ENCODE measurements at places on chromosomes 1 and 21.

DNA sequence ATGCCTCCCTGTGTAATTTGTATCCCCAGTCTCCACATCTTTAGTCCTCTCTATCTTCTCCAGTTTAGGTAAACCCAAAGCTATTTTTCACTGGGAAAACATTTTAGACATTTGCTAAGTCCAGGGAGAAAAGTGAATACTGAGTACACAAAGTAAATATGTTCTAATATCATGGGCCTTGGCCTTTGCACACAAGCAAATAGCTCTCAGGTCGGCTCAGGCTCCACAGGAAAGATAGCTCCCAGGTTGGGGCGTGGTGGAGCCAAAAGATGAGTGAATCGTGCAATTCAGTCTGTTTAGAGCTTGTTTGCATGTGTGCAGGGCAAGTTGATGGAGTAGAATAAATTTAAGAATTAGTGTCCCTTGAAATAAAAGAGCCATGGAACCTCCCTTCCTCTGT is 7.9 kb downstream of the RGSL1 start:
- DNase-seq, result no peak

DNA sequence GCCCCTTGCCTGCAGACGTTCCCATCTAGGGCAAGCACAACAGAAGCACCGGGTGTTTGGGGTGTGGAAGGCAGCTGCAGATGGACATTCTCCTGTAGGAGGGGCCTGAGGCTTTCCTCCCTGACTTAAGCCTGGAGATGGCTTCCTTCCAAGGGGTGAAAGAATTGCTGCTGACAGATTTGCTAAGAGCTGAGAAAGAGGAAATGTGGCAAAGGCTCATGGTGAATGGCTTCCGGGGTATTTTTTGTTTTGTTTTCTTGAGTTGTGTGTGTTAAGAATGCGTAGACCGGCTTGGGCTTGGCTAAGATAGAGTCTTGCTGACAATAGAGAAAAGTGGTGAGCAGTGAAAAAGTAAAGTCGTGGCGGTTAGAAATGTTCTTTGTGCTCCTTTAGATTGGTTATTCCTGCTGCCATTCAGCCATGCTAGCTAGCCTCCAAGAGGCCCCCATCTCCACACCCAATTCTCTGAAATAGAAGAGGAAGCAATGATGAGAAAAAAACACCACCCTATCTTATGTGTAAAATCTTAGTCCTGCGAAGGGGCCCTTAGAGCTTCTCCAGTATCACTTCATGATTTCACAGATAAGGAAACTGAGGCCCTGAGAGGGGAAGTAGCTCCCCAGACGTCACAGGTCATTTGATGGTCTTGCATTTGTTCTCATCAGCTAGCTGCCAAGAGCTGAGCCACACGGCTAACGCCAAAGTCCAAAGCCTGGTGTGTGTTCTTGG is 36.9 kb downstream of the EIF2D start:
- DNase-seq, result peak; percentile 82

DNA sequence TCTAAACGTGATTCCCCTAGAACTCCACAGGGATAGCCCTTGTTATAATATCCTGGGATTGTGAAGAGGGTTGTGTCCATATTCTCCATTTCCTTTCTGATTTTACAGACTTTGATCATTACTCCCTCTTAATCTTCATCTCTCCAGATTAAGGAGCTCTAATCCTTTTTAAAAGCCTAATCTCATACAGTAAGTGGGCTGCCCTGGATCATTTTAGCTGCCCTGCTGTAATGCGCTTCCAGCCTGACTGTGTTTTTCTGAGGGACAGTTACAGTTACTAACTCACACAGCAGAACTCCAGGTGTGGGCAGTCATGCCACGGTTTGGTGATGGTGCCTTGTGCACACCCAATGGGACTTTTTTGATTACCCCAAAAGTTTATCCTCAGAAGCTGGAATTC is 33.5 kb downstream of the PROX1 start:
- DNase-seq, result no peak

GRCh38 chr1:85394130-85394529 is 70.8 kb downstream of the DDAH1 start:
- DNase-seq, result no peak

- DNase-seq, result no peak
Measured at GRCh38 chr1:208004851-208005250, 93.9 kb upstream of the CD34 start.

GRCh38 chr1:209808059-209808581 is 2.2 kb upstream of the IRF6 start:
- no peak for DNase-seq

- no peak for DNase-seq
Measured at GRCh38 chr1:193434319-193434718, 247.9 kb upstream of the B3GALT2 start.

Data from Jurkat, Clone E6-1 (cell line).